Hindlimb muscle (tissue), 1 donor: ENCODE measurements at places on chromosomes 3 and 15. TPM values are rescaled to one million over a fixed set of nuclear protein-coding genes. Genes with fewer than 3 reads are reported as not detected.

COMMD4 gene
- polyA plus RNA-seq = 39.2 TPM

KCNMB2 gene
- 9.0 TPM for polyA plus RNA-seq

DNA sequence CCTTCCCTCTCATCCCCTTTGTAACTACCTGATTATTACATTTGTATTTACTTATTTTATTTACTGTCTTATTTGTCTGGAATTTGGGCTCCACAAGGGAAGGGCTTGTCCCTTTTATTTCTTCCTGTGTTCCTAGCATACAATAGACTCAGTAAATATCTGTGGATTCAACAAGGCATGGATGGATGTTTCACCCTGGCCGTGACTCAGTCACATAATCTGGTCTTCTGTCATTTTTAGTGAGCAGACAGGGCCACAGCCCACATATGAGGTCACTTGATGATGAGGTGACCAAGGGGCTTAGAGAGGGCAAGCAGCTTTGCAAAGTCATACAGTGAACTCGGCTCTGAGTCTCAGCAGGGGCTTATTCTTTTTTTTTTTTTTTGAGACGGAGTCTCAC lies 7.8 kb upstream of the DAG1 start:
- DNase-seq = no peak

DNA sequence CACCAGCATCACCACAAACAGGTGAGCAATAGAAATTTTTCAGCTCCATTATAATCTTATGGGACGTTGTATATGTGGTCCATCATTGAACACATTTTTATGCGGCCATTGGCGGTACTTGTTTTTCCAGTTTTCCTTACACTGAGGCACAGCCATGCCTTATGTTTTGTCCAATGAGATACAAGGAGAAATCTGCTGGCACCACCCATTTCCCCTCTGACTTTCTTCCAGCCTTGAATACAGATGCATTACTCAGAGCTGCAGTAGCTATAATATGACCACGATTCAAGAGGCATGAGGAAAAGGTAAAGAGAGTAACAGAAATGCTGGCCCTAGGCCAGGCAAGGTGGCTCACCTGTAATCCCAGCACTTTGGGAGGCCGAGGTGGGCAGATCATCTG lies 9.0 kb upstream of the PIK3R4 start:
- no peak for DNase-seq

ITIH3 gene
- 1.1 TPM for polyA plus RNA-seq

- DNase-seq = peak; percentile 82
These were observed 40.0 kb downstream of the PTPN23 start for GRCh38 chr3:47420511-47421484.

DNA sequence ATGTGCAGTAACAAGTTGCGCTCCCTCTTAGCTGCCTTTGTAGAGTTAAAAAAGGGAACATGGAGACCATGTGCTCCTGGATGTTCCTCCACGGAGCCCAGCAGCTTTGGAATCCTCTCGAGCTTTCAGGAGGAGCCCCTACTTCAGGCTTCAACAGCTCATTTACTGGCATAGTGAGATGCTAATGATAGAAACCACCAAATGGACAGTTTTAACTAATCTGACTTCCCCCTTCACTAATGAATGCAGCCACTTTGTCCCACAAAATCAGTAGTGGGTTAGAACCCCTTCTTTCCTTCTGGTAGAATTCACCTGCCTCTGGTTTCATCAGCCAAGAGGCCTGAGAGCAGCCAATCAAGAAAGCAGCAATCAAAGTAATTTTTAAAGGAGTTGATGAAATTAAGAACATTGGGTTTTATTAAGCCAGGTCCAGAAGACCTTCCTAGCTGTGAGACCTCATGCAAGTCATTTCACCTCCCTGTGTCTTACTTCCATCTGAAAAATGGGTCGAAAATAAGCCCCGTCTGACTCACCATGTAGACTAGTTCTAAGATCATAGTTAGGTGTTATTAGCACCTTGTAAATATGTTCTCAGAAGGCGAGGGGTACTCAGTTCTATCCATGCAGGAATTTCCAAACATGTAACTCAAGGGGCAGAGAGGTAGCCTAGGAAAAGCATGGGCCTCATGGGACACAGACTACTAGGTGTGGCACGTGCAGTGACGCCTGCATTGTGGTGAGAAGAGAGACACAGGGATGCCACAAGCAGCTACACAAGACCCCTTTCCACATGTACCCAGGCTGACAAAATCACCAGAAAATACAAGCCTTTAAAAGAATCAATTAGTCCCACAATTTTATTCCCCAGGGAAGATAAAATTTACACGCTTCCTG lies 179.7 kb upstream of the LPP start:
- DNase-seq = no peak
